Uterine smooth muscle cell (primary cell): ENCODE measurements at places on chromosomes 16 and 17. TPM values are rescaled to one million over a fixed set of nuclear protein-coding genes. Genes with fewer than 3 reads are reported as not detected.

The ASPHD1 gene
- 9.1 and 9.4 TPM in 2 replicates for total RNA-seq

The TBC1D16 gene
- 23.8 and 47.5 TPM in 2 replicates for total RNA-seq

The BICDL2 gene
- under 0.01 and 0.25 TPM in 2 replicates for total RNA-seq

The KCNH6 gene
- total RNA-seq, result not detected in 2 replicates

The GAST gene
- total RNA-seq, result not detected in 2 replicates

The MCRIP1 gene
- total RNA-seq, result 85.0 and 126 TPM in 2 replicates

The IGFBP4 gene
- total RNA-seq, result 182 and 302 TPM in 2 replicates

The OR4D1 gene
- total RNA-seq, result not detected in 2 replicates

The EVPLL gene
- not detected in 2 replicates for total RNA-seq

The ZP2 gene
- not detected in 2 replicates for total RNA-seq

The GAA gene
- total RNA-seq, result 13.6 and 31.0 TPM in 2 replicates
